ENCODE measurements at places on chromosomes 2 and 18.
A peak's percentile ranks its signal among the peaks of the same experiment; 100 is the strongest.

GRCh38 chr2:105177008-105177407 lies 64.5 kb upstream of the GPR45 start:
- DNase-seq: no peak

GRCh38 chr2:235636546-235636945 lies 142.7 kb downstream of the AGAP1 start:
- DNase-seq: no peak

DNA sequence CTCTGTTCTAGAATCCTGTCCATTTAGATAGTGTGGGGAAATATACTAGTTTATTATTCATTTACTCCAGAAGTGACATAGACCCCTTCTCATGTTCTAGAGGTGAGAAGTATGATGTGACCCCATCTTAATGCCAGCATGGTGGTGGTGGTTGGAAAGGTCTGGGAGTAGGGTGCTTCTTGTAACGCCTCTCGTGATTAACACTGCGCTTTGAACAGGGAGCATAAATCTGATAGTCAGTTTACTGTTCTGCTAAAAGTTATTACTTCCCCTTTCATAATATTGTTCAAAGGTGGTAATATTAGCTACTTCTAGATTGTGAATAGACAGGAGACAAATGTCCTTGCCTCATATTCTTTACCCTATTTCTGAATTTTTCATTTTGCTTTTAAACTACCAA lies 35.6 kb downstream of the EHBP1 start:
- DNase-seq: no peak

GRCh38 chr18:35525795-35526494 lies 28.2 kb upstream of the INO80C start:
- DNase-seq: no peak

- DNase-seq: no peak
Measured at GRCh38 chr2:30716123-30716900, 90.9 kb downstream of the CAPN13 start.

DNA sequence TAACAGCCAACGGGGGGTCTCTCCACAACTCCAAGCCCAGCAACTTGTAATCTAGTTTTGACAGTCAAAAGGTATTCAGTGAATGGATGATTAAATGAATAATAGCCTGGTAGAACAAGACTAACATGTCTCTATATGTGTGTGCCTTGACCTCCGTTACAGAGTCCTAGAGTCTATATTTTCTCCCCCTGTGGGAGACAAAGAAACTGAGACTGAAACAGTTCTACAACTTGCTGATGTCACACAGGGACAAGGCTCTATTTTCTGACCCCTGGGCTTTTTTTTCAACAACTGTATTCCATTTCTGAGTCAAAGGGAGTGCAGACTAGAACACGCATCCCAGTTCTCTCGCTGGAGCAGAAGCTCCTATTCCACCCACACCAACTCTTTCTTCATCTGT lies 223.6 kb upstream of the AGAP1 start:
- no peak for DNase-seq

DNA sequence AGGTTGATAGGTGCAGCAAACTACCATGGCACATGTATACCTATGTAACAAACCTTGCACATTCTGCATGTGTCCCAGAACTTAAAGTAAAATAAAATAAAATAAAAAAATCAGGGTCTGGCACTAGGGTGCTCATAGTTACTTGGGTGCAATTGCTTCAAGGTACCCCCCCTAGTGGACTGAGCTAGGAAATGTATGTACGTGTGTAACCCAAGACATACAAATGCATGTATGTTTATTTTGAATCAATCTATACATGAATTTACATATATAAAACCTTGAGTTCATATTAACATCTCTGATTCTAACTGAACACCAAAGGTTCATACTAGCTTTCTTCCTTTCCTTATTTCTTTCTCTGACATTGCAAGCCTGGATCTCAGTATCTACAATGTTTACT lies 51.5 kb downstream of the USP37 start:
- peak; percentile 63 for DNase-seq

DNA sequence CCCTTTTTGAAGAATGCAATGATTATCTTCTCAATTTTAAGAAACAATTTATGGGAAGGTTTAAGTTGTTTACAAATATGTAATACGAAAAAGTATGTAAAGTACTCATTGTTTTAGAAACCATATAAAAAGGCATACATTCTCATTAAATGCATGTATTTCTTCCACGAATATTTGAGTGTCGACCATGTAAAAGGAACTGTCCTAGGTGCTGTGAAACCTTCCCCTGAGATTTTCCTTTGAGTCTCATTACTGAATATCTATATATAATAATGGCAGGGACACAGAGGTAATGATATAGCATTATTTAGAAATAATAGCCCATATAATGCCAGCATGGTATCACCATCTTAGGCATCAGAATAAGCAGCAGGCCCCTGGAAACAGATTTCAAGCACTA lies 239.3 kb downstream of the ERBB4 start:
- DNase-seq: no peak

GRCh38 chr18:3655254-3656050 lies 205.5 kb downstream of the TGIF1 start:
- no peak for DNase-seq

GRCh38 chr2:238855891-238856580 lies 8.2 kb downstream of the TWIST2 start:
- DNase-seq: no peak

- no peak for DNase-seq
Measured at GRCh38 chr2:216635171-216635570, 2.0 kb downstream of the IGFBP2 start.

- DNase-seq: no peak
Measured at GRCh38 chr2:141381946-141382345, 748.9 kb downstream of the LRP1B start.

All from hematopoietic multipotent progenitor cell treated with erythropoietin and hydrocortisone succinate and interleukin-3 and kit ligand, for 6 days (in vitro differentiated cells).